Activated CD4-positive, alpha-beta T cell treated with anti-CD3 and anti-CD28 coated beads for 36 hours (primary cell): ENCODE measurements at places on chromosomes 3 and 15. TPM values are rescaled to one million over a fixed set of nuclear protein-coding genes. Genes with fewer than 3 reads are reported as not detected.

- no peaks in the 10 kb centered on the region for H3K4me1 ChIP-seq
- H3K27ac ChIP-seq: no peak overlapping the region
- H3K4me3 ChIP-seq: no peak overlapping the region
- DNase-seq: no peak
These were observed 81.4 kb upstream of the PXYLP1 start for GRCh38 chr3:141150081-141150830.

DNA sequence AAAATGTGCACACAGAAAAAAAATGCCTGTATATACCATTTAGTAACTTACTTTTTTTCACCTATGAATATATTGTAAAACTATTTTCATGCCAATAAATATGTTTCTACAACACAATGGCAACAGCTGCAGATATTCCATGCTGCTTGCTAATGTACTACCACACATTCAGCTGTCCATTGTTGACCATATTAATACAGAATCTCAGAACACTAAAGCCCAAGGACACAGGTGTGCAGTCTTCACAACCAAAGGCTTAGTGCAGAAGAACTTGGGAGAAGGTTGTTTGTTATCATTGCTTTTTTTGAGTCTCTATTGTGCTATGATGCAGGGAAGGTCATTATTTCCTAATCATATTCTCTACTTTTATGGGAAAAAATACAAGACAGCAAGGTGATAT is 79.6 kb downstream of the DIPK2A start:
- H3K36me3 ChIP-seq: no peaks in the 10 kb centered on the region
- no peak overlapping the region for H3K4me3 ChIP-seq
- DNase-seq: no peak
- H3K27me3 ChIP-seq: no peaks in the 10 kb centered on the region

DNA sequence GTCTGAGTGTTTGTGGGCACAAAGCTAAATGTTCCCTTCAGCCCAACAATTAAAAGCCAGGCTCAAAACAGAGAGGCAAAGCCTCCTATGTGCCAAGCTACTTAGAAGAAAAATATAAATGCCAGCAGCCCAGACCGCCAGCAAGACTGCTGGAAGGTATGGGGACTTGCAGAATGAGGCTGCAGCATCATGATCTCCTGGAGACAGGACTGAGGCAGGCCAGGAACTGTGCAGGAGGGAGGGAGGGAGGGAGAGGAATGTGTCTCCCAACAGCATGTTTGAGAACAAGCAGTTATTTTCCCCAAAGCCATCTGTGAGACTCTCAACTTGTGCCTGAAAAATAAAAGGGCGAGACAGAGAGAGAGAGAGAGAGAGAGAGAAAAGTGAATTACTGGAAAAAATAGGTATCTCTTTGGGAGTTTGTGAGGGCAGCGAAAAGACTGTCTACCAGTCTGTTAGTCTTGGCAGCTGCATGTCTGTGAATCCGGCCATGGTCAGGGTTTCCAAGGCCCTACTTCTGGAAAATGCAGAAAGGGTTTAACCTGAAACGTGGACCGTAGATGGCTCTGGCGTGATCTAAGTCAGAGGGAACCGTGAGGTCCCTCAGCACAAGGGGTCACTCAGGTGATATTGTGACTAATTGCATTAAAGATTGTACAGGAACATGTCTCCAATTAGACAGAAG is 139.7 kb upstream of the COL8A1 start:
- H3K27ac ChIP-seq: no peak overlapping the region
- H3K4me3 ChIP-seq: no peak overlapping the region
- no peaks in the 10 kb centered on the region for H3K27me3 ChIP-seq
- H3K4me1 ChIP-seq: no peaks in the 10 kb centered on the region
- no peaks in the 10 kb centered on the region for H3K36me3 ChIP-seq
- DNase-seq: no peak

The TRAT1 gene
- 17.2 TPM for total RNA-seq

The GXYLT2 gene
- total RNA-seq: 0.07 TPM

The ITPKA gene
- total RNA-seq: 4.2 TPM

The NCK1 gene
- 31.9 TPM for total RNA-seq

DNA sequence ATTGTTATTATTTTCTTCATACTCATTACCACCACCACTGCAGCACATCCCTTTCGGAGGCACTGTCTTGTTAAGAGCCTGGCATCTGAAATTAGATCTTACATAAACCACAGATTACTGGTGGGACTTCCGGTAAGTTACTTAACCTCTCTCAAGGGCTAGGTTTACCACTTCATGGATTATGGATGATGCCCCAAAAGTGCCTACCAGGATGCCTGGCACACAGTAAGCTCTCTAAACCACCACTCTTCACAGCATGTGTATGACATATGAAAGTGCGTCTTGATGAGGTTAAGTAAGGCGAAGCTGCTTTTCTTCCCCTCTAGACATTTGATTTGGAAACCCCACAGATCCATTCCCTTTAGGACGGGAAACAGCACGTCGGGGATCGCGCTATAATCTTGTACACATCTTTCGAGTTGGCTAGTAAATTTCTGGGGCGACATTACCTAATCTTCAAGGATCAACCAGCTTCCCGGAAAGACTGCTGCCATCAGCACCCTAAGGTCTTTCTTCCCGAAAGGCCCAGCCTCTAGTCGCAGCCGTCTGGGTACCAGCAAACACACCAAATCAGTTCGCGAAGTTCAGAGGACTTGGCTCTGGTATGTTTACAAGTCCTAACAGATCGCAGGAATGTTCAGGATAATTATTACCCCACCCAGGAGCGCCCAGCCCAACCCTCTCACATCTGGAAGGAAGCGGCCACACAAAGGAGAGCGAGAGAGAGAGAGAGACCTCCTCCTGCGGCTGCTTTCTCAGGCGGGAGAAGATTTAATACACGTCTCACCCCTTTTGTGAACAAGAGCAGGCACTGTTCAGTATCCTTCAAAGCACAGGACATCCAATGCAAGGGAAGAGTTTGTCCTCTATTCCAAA is 155.1 kb upstream of the FRMD4B start:
- H3K27me3 ChIP-seq: peaks cover 38% of the 10 kb centered on the region
- no peak overlapping the region for H3K4me3 ChIP-seq
- H3K27ac ChIP-seq: no peak overlapping the region
- no peaks in the 10 kb centered on the region for H3K36me3 ChIP-seq

The CCR9 gene
- total RNA-seq: not detected

The FANCD2OS gene
- not detected for total RNA-seq

DNA sequence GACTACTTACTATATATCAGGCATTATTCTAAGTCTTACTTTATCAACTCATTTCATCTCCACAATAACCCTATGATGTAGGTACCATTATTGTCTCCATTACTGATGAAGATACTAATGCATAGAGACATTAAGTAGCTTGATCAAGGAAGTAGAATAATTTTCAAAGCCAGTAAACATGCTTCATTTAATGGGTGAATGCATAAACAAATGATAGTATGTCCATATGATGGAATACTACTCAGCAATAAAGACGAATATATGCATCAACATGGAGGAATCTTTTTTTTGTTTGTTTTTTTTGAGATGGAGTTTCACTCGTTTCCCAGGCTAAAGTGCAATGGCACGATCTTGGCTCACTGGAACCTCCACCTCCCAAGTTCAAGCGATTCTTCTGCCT is 184.9 kb downstream of the FMN1 start:
- no peak overlapping the region for H3K4me3 ChIP-seq
- DNase-seq: no peak
- H3K27me3 ChIP-seq: peaks cover 12% of the 10 kb centered on the region
- H3K36me3 ChIP-seq: no peaks in the 10 kb centered on the region

The CYP1A2 gene
- not detected for total RNA-seq

- DNase-seq: no peak
- no peak overlapping the region for H3K4me3 ChIP-seq
- peaks cover 14% of the 10 kb centered on the region for H3K4me1 ChIP-seq
- H3K36me3 ChIP-seq: no peaks in the 10 kb centered on the region
- H3K27me3 ChIP-seq: peaks cover 73% of the 10 kb centered on the region
These were observed 22.3 kb downstream of the NR2F2 start for GRCh38 chr15:96352604-96353405.

DNA sequence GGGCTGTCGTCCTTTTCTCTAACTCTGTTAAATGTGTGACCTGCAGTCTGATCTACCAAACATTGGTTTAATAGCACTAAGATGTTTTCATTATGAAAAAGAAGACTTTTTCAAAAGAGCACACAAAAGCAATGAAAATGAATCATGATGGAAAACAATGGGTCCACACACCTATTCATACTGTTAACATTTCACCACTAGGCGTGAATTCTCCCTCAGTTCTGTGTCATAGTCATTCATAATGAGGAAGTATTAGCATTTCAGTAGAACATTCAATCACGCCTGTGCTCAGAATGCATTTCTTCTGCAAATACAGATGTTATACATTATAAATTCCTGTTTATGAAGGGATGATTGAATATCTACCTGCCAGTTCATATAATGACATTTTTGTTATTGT is 35.9 kb downstream of the EIF4E3 start:
- DNase-seq: no peak
- no peak overlapping the region for H3K4me3 ChIP-seq
- H3K27ac ChIP-seq: no peak overlapping the region
- H3K36me3 ChIP-seq: peaks cover 36% of the 10 kb centered on the region
- H3K4me1 ChIP-seq: peaks cover 16% of the 10 kb centered on the region

DNA sequence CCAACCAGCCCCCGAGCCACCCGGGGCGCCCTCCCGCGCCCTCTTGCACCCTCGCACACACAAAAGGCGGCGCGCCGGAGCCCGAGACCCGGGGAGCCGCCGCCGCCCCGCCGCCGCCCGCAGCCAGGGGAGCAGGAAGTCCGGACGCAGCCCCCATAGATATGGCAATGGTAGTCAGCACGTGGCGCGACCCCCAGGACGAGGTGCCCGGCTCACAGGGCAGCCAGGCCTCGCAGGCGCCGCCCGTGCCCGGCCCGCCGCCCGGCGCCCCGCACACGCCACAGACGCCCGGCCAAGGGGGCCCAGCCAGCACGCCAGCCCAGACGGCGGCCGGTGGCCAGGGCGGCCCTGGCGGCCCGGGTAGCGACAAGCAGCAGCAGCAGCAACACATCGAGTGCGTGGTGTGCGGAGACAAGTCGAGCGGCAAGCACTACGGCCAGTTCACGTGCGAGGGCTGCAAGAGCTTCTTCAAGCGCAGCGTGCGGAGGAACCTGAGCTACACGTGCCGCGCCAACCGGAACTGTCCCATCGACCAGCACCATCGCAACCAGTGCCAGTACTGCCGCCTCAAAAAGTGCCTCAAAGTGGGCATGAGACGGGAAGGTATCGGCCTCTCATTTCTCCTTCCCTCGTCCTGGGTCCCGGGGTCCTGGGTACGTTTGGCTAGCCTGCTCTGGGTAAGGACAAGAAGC is 1.6 kb downstream of the NR2F2 start:
- H3K4me3 ChIP-seq: peak overlapping the region; percentile 59
- H3K27me3 ChIP-seq: peaks cover 70% of the 10 kb centered on the region
- H3K4me1 ChIP-seq: peaks cover 20% of the 10 kb centered on the region
- H3K36me3 ChIP-seq: peaks cover 7% of the 10 kb centered on the region
- no peak for DNase-seq
- H3K27ac ChIP-seq: no peak overlapping the region

The PIK3R4 gene
- total RNA-seq: 27.3 TPM

GRCh38 chr3:177554895-177555759 is 357.8 kb upstream of the TBL1XR1 start:
- H3K36me3 ChIP-seq: no peaks in the 10 kb centered on the region
- DNase-seq: no peak
- peaks cover 35% of the 10 kb centered on the region for H3K4me1 ChIP-seq
- H3K27me3 ChIP-seq: no peaks in the 10 kb centered on the region
- H3K27ac ChIP-seq: no peak overlapping the region
- no peak overlapping the region for H3K4me3 ChIP-seq

DNA sequence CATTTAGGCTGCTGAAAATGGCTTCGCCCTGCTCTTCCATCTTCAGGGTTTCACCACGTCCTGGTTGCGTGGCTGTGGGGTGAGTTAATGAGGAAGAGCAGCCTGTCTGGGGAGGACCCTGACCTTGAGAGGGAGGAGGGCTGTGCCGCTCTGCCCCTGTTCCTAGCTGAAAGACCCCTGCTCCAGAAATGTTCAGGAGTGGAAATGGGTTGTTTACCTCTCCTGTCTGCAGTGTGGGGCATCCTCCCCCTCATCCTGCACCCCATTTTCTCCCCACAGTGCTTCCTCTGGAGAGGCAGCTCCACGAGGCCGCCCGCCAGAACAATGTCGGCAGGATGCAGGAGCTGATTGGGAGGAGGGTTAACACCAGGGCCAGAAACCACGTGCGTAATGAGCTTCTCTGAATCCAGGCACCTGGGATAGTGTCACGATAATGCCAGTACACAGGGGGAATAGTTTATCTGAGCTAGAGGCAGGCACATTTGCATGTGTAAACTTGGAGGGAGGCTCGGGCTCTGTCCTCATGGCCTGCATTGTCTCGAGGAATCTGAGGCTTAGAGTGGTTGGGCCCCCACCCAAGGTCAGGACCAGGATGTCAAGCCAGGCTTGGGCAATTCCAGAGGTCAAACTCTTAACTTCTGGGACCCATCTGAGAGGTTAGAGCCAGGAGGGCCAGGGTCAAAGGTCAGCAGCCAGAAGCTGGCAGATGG is 4.0 kb downstream of the ANKDD1A start:
- no peak overlapping the region for H3K4me3 ChIP-seq
- DNase-seq: no peak
- H3K27ac ChIP-seq: no peak overlapping the region
- peaks cover 4% of the 10 kb centered on the region for H3K4me1 ChIP-seq
- peaks cover 9% of the 10 kb centered on the region for H3K27me3 ChIP-seq

The TMCO5A gene
- total RNA-seq: not detected

The RARRES1 gene
- total RNA-seq: not detected

GRCh38 chr15:55959744-55960447 is 33.5 kb downstream of the NEDD4 start:
- H3K4me3 ChIP-seq: no peak overlapping the region
- no peaks in the 10 kb centered on the region for H3K36me3 ChIP-seq
- DNase-seq: no peak
- no peak overlapping the region for H3K27ac ChIP-seq
- no peaks in the 10 kb centered on the region for H3K27me3 ChIP-seq
